ENCODE measurements at places on chromosomes 7 and 10.

DNA sequence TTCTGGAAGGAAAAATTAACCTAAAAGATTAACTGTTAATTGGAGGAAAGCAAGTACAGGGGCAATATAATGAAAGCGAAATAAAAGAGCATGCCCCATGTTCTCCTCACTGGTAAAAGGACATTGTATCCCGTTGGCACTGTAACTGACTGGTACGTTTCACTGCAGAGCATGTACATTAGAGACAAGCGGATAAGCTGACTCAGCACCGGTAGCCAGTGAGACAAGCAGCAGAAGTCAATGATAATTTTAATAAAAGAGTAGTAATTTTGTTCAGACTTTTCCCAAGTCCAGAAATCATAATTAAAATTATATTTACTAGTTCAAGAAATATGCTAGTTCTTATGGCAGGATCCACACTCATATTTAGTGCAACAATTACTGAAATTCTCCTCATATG is 161.5 kb upstream of the VWC2 start:
- no peak for DNase-seq

- DNase-seq, result no peak
Measured at GRCh38 chr10:36126076-36126475, 484.0 kb upstream of the FZD8 start.

GRCh38 chr7:12923971-12924370 is 236.5 kb downstream of the ARL4A start:
- DNase-seq, result no peak

GRCh38 chr7:86558680-86559501 is 84.8 kb upstream of the GRM3 start:
- no peak for DNase-seq

- peak; percentile 28 for DNase-seq
Measured at GRCh38 chr10:92240289-92241157, 50.4 kb downstream of the CPEB3 start.

- no peak for DNase-seq
Measured at GRCh38 chr10:48466611-48467240, 138.1 kb downstream of the ARHGAP22 start.

GRCh38 chr7:92656121-92656520 is 65.9 kb upstream of the FAM133B start:
- no peak for DNase-seq

DNA sequence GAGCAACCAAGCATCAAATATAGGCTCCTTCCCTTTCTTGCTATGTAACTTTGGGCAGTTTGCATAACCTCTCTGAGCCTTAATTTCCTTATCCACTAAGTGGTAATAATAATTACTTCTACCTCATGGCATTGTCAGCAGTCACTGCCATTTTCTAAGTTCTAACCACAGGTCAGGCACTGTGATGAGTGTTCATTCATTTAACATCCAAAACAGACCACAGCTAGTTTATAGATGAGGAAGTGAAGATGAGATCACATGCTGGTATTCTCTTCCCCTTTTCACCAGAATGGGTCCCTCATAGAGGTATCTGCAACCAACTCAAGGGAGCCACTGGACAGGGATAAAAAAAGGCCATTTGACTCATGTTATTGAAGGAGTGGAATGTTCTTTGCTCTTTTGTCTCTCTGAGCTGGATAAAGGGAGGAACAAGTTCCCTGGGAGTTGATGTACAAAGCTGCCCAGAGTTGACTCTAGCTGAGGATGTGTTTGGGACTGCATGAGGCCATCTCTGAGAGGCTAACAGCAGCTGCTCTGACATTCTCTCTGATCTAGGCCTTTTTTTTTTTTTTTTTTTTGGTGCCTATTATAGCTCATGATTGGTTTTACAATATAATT is 65.0 kb downstream of the DNAJC12 start:
- no peak for DNase-seq

DNA sequence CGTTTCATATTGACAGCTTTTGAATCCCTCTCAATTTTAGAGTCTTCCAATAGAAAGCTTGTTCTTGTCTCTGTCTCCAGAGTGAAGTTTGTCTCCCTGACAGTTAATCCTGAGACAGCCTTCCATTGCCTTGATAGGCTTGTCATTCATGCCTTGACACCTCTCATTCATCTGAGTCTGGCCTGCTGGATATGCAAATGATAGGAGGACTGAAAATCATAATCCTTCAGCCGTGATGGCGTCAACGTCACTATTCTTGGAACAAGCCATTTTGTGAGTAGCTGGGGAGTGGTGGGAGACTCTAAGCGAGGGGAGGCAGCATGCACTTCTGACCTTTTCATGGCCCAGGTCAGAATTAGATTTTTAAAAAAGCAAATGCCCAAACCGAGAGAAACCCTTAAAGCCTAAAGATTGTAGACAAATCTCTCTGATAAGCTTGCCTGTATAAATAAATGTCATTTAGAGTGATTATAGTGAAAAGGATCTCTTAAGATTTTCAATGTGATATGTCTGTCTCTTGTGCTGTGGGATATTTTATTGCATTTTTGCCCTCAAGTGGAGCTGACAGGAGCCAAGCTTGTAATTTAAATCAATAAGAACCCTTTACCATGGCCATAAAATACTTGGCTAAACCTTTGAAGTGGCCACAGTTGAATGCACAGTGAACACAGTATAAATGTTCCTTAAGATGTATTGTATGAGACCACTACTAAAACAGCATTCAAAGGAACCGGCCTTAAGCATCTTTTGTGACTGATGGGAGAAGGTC is 148.8 kb downstream of the SNX10 start:
- peak; percentile 64 for DNase-seq

DNA sequence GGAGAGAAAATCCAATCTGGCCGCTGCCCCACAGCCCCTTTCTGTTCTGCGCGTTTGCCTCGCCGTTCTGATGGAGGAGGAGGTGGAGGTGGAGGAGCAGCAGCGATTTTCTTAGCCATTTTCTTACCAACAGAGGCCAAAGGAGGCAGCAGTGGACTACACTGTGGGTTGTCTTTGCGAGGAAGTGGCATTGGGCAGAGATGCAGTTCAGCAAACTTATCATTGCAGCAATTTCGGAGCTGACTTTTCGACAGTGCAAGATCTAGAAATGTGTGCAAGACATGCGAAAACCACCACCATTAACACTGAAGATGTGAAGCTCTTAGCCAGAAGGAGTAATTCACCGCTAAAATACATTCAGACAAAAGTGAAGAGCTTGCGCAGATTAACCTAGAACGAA is 1.9 kb upstream of the ARL4A start:
- DNase-seq, result no peak

GRCh38 chr10:24893127-24893526 is 59.3 kb downstream of the PRTFDC1 start:
- no peak for DNase-seq

GRCh38 chr7:36972140-36972518 is 247.8 kb upstream of the AOAH start:
- DNase-seq, result no peak

DNA sequence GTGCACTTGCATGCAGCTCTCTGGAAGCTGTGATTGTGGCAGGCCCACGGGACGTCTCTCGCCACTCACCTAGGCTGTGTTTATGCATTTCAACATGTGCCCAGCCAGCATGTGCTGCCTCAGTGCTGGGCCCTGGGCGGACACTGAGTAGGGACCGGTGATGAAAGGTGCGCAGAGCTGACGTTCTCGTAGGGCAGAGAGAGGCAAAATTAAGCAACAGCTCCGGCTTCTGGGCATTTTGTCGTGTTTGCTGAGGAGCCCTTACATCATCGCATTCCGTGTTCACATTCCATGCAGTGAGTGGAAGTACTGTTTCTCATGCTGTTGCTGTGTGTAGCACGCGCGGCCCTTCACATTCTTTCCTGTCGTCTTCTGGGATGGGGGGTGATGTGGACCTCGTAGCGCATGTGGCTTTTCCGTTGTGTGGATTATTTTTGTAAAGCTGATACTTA is 50.5 kb downstream of the PRF1 start:
- DNase-seq, result no peak

GRCh38 chr10:132336064-132336746 is 4.2 kb downstream of the LRRC27 start:
- DNase-seq, result no peak

DNA sequence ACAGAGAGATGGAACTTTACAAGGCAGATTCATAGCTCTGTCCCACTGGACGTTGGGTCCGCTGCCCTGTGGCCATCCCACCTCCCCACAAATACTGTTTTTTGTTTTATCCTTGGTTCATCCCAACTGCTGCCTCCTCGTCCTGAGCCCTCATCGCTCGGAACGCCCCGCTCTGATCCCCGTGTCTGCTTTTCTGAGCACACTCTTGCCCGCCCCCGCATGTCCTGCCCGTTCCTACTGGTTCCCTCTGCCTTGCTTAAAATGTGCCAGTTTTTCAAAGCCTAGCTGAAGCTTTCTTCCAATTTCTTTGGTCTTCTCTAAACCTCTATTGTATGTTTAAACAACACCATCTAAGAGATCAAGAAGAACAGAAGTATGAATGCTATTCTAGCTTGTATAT is 19.4 kb downstream of the RNF32 start:
- no peak for DNase-seq

- DNase-seq, result no peak
Measured at GRCh38 chr7:98360221-98361130, 40.4 kb downstream of the BAIAP2L1 start.

DNA sequence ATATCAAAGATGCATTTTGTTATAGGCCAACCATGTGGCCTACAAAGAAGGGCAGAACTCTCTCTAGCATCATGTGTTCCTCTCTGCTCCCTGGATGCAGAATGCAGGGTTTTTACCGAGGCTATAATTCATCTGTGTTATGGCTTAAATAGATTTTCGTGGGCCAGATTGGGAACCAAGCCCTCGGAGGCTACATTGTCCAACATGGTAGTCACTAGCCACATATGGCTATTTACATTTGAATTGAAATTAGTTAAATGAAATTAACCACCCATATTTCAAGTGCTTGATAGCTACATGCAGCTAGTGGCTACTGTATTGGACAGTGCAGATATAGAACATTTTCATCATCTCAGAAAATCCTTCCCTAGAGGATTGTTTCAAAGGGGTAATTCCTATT is 2.8 kb downstream of the PLCE1 start:
- no peak for DNase-seq

DNA sequence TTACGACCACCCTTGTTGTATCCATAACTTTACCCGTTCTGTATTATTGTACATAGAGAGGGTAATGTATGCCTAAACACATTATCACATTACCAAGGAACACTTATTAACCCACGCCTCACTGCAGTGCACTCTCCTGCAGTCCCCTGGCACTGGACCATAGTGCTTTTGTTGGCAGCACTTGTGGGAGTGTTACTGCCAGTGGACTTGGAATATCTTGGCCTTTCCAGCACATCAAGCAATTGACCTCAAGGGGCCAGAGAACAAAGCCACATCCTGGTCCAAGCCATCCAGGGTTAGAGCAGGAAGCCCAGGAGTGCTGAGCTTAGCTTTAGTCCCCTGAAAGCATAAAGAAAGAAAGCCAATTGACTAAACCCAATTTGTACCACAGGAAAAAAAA is 304.2 kb downstream of the PCDH15 start:
- no peak for DNase-seq

- DNase-seq, result no peak
Measured at GRCh38 chr7:69603351-69603750, 5.1 kb downstream of the AUTS2 start.

GRCh38 chr7:140541513-140542227 is 62.4 kb upstream of the MKRN1 start:
- peak; percentile 88 for DNase-seq

- no peak for DNase-seq
Measured at GRCh38 chr10:71131508-71132088, 80.8 kb upstream of the UNC5B start.

DNA sequence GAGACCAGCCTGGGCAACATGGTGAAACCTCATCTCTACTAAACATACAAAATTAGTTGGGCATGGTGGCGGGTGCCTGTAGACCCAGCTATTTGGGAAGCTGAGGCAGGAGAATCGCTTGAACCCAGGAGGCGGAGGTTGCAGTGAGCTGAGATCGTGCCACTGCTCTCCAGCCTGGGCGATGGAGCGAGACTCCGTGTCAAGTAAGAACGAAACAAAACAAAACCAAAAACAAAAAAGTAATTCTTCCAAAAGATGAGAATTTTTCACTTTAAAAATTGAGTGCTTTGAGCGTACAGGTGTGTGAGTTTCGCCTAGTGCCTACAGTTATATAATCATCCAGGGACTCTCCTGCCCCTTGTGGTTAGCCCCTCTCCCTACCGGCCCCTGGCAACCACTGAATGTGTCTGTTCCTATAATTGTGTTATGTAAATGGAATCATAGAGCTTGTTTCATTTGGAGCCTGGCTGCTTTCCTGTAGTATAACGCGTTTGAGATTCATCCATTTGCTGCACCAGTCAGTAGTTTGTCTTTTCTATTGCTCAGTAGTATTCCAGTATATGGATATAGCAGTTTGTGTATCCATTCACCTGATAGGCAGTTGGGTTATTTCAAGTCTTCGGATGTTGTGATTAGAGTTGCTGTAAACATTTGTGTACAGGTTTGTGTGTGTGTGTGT is 80.0 kb downstream of the RBM33 start:
- no peak for DNase-seq

DNA sequence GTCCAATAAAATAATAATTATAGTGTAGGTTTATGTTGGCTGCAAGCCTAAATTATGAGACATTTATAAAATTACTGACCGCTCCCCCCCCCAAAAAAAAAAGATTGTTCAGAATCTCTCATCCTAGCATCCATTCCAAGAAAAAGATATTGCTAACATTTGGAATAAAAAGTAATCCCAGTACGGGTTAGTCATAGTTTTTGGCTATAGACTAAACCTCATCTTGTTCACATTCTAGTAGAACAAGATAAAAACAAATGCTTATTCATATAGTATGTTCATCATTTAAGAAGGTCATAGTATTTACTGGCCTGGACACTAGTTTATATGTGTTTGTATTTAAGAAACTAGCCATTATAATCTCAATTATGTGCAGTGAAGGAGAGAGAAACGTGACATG is 44.0 kb downstream of the ADK start:
- DNase-seq, result no peak

All from NCI-H2107 (cell line).